ENCODE measurements at places on chromosomes 2 and 18. TPM values are rescaled to one million over a fixed set of nuclear protein-coding genes. Genes with fewer than 3 reads are reported as not detected.
A peak's percentile ranks its signal among the peaks of the same experiment; 100 is the strongest.

DNA sequence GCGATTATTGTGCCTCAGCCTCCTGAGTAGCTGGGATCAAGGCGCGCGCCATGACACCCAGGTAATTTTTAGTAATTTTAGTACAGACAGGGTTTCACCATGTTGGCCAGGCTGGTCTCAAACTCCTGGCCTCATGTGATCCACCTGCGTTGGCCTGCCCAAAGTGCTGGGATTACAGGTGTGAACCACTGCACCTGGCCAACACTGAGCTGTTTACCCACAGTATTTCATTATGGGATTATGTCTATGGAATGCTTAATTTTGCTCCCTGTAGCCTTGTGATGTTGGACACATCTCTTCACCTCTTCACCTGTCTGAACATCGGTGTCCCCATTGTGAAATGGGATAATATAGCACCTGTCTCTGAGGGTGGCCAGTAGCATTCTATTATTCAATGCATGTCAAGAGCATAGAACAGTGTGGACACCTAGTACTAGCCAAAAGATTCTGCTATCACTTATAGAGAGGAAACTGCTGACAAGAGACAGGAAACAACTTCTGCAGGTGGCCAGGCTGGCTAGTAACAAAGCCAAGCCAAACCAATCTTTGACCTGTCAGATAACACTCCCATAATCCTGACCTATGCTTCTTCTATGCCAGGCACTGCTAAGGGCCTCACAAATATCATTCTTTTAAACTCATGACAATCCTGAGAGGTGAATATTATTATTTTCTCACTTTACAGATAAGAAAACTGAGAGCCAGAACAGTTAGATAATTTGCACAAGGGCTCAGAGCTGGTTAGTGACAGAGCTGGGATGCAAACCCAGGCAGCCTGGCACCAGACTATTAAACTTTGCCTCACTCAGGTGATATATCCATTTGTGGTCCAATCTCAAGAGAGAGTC, 29.4 kb upstream of the REEP1 start:
- DNase-seq = peak; percentile 85
- no peak overlapping the region for H3K27ac ChIP-seq
- H3K4me1 ChIP-seq = peaks cover 11% of the 10 kb centered on the region
- no peak overlapping the region for H3K4me3 ChIP-seq
- H3K27me3 ChIP-seq = no peaks in the 10 kb centered on the region

DNA sequence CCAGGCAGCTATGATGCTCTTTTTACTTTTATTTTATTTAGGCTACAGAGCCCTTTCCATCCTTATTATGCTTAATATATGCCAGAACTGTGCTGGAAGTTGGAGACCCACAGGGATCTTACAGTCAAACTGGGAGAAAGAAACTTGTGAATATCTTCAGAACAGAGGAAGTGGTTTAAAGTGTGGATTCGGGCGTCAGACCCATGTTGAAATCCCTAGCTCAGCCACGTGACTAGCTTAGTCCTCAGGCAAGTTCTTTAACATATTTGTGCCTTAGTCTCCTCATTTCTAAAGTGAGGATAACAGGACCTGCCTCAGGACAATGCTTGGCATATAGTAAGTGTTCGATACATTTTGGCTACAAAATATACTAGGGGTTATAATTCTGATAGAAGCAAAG, 59.1 kb downstream of the MAP3K20 start:
- no peaks in the 10 kb centered on the region for H3K36me3 ChIP-seq
- no peak overlapping the region for H3K4me3 ChIP-seq

GRCh38 chr2:17813742-17814473, 2.4 kb upstream of the MSGN1 start:
- no peaks in the 10 kb centered on the region for H3K27me3 ChIP-seq
- no peak overlapping the region for H3K4me3 ChIP-seq
- H3K36me3 ChIP-seq = no peaks in the 10 kb centered on the region

The ALK gene
- total RNA-seq = 0.99 TPM

The POTEI gene
- not detected for total RNA-seq

The CEP192 gene
- total RNA-seq = 18.7 TPM

DNA sequence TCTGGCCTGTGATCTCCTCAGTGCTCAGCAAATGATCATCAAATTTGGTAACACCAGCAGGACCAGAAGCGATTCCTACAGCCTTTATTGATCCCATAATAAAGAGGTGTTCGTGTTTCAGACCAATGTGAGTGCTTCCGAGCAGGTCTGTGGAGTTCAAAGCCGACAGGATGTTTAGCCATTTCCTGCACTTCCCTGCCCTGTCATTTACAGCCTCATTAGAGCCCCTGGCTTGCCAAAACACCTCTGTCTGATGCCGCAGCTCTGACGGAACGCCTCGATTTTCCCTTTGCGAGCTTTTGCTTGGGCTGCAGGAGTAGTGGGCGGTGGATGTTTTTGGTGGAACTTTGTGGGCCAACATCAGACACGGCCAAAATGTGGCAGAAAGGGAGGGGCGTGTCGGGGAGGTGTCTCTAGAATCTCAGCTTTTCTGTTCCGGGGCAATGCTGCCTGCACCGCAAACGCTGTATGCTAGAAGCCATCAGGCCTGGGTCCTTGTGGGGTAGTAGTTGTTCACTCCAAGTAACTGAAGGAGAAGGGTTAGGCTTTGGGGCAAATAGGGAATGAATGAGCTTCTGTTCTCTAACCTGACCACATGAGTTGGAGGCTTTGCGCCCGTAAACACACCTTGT, 26.1 kb upstream of the INHBB start:
- DNase-seq = no peak
- H3K27ac ChIP-seq = no peak overlapping the region
- no peaks in the 10 kb centered on the region for H3K27me3 ChIP-seq
- H3K4me3 ChIP-seq = no peak overlapping the region
- H3K4me1 ChIP-seq = peaks cover 17% of the 10 kb centered on the region

DNA sequence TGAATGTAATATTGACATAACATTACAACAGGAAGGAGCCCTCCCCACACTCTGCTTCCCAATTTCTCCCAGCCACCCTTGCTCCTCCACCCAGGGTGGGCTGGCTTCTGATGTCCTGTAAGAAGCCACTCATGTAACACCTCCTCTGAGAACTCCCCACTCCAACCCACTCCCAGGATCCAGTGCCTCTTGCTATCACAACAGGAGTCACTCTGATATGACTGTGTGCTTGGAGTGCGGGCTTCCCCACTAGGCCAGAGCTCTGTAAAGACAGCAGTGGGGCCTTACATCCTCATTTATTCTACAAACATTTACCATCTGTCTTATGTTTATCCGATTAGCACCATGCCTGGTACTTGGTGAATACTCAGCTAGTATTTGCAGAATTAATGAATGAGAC, 65.1 kb downstream of the PTGR3 start:
- H3K4me1 ChIP-seq = no peaks in the 10 kb centered on the region
- H3K4me3 ChIP-seq = no peak overlapping the region
- no peaks in the 10 kb centered on the region for H3K27me3 ChIP-seq
- no peak overlapping the region for H3K27ac ChIP-seq
- DNase-seq = peak; percentile 79

DNA sequence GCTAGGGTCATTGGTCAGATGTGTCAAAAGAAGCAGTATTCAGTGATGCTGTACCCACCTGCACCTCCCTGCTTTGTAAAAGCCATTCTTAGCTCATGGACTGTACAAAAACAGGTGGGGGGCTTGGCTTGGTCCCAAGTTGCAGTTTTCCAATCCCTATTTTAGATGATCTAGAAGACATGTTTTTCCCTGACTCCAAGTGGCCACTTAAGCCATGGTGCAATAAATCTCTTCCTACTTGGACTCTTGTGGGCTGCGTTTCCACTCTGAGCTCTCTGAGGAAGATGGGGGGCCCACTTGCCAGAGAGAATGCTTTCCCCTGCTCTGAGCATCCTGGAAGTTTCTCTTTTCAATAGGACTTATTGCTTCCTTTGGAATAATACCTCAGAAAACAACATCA, 57.0 kb upstream of the SPP2 start:
- no peak overlapping the region for H3K4me3 ChIP-seq
- no peaks in the 10 kb centered on the region for H3K36me3 ChIP-seq
- H3K27me3 ChIP-seq = no peaks in the 10 kb centered on the region
- DNase-seq = peak; percentile 68
- H3K4me1 ChIP-seq = no peaks in the 10 kb centered on the region

The TNS1 gene
- total RNA-seq = 1,001 TPM

- no peaks in the 10 kb centered on the region for H3K36me3 ChIP-seq
- H3K27ac ChIP-seq = no peak overlapping the region
- no peaks in the 10 kb centered on the region for H3K4me1 ChIP-seq
- DNase-seq = no peak
Observed at GRCh38 chr2:163207693-163208370, 369.3 kb upstream of the KCNH7 start.

Measured in esophagus muscularis mucosa (tissue), 4 donors.